ENCODE measurements at places on chromosomes 6 and 20.

GRCh38 chr20:6636209-6637159 is 131.0 kb upstream of the BMP2 start:
- DNase-seq: no peak
- no peaks in the 10 kb centered on the region for H3K27me3 ChIP-seq
- no peak overlapping the region for H3K4me3 ChIP-seq
- H3K36me3 ChIP-seq: no peaks in the 10 kb centered on the region

DNA sequence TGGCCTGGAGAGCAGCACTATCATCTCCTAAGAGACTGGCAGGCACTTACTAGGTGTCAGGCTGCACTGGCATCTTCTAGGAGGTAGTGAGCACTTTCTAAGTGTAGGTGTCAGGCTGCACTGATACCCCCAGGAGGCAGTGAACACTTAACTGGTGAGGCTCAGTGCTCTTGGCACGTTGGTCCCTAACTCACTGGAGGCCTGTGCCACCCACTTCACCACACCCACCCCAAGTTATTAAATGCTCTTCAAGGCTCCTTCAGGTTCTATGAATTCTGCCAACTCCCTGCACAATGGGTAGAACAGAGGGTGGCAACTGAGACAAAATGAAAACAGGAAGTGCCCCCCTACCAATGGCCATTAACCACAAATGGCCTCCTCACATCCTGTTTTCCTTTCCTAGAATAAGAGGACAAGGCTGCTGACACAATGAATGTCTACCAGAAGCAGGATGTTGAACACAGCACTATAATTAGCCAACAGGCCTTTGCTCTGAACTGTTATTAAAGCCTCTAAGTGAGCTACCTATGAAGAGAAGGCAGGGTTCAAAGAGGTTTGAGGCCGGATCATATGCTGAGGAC is 29.4 kb downstream of the NCOA5 start:
- H3K4me1 ChIP-seq: no peaks in the 10 kb centered on the region
- H3K4me3 ChIP-seq: no peak overlapping the region
- H3K27me3 ChIP-seq: no peaks in the 10 kb centered on the region
- no peak overlapping the region for H3K27ac ChIP-seq
- no peak for DNase-seq

DNA sequence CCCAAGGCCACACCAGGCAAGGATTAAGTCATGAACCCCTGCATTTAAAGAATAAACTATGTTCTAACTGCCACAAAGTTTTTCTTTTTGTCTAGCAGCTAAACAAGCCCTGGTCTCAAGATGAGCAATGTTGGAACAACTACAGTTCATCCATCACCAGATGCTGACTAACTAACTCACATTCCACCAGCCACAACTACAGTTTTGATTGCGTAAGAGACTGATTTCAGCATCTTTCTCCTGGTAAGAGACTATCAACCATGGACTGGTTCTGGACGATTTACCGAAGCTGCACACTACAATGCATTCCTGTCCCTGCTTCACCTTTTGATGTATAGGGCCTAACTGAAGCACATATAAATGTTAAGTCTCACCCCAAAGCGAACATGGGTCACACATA is 43.0 kb downstream of the F13A1 start:
- DNase-seq: no peak
- H3K27ac ChIP-seq: no peak overlapping the region
- H3K36me3 ChIP-seq: no peaks in the 10 kb centered on the region
- no peaks in the 10 kb centered on the region for H3K27me3 ChIP-seq
- H3K4me3 ChIP-seq: no peak overlapping the region

- DNase-seq: no peak
- no peaks in the 10 kb centered on the region for H3K4me1 ChIP-seq
- H3K4me3 ChIP-seq: peak overlapping the region; percentile 94
- no peaks in the 10 kb centered on the region for H3K36me3 ChIP-seq
- no peak overlapping the region for H3K27ac ChIP-seq
Measured at GRCh38 chr6:133568970-133569889, 319.7 kb upstream of the TCF21 start.

DNA sequence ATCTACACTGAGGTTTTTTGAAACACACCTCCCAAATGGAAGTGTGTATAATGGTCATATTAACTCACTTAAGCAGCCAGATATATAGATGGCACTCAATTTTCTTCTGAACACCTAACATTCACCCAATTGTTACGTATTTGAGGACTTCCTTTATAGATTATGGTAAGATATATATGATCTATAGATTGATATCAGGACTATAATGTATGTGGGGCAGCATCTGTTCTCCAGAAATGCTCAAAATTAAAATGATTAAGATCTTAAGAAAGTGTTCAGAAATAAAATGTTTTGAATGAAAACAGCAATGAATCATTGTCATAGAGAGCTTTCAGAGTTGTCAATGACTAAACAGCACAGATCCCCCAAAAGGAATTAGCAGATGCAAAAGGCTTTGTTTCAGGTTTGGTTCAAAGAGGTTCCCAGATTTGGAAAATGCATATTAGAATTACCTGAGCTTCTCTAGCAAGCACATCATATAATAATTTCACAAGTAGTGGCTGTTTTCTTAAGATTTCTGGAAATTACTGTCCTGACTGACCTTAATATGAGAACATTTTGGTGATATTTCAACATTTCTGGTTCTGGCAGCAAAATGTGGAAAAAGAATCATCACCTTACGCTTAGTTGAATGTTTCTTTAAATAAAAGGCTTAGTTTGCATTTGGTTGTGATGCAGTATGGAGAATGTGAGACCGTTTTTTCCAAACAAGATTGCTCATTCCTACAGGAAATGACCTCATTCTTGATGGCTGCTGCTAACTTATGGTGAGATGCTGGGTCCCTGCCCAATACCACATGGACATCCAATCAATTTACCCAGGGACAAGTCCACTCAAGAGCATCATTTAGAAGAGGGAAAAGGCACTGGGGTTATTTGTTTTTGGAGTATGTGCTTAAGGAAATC is 31.5 kb downstream of the TRAF3IP2 start:
- peaks cover 7% of the 10 kb centered on the region for H3K36me3 ChIP-seq
- H3K4me1 ChIP-seq: no peaks in the 10 kb centered on the region
- H3K27me3 ChIP-seq: no peaks in the 10 kb centered on the region
- H3K27ac ChIP-seq: no peak overlapping the region
- DNase-seq: no peak

- H3K4me1 ChIP-seq: peaks cover 4% of the 10 kb centered on the region
- H3K4me3 ChIP-seq: no peak overlapping the region
- no peak for DNase-seq
- no peak overlapping the region for H3K27ac ChIP-seq
Measured at GRCh38 chr6:139600919-139601475, 226.5 kb upstream of the CITED2 start.

DNA sequence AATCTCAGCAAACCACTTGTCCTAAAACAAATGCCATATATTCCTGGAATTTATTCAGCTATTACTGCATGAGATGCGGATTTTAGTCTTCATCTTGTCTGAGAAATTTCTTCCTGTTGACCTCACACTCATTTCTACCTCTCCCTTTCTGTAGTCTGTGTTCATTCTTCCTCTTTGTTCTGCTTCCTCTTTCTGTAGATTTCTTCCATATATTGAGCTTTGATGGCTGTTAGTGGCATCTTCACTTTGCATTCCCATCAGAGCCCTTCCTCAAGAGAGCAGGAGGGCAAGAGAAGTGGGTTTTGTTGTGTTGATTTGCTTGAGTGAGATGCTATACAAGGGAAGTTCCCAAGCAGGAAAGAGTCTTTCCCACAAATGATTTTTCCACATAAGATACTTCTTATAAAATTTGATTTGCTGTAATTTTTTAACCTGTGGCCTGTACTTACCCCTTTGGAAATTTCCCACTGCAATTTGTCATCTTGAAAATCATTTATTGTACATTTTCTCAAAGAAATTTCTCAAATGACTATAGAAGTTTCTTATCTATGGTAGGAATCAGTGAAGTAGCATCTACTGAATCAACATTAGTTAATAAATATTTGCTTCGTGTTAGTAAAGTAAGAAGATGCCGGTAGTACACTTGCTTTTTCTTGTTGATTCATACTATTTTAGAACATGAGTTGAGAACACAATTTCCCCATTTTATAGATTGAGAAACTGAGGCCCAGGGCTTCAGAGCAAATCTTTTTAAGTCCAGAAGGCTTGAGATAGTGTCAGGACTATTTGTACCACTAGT is 43.8 kb downstream of the MAP3K4 start:
- H3K27me3 ChIP-seq: no peaks in the 10 kb centered on the region
- no peak overlapping the region for H3K4me3 ChIP-seq
- H3K27ac ChIP-seq: no peak overlapping the region
- DNase-seq: no peak
- peaks cover 3% of the 10 kb centered on the region for H3K36me3 ChIP-seq
